CD4-positive, CD25-positive, alpha-beta regulatory T cell (primary cell): ENCODE measurements at places on chromosomes 7 and 10. TPM values are rescaled to one million over a fixed set of nuclear protein-coding genes. Genes with fewer than 3 reads are reported as not detected.

- peaks cover 2% of the 10 kb centered on the region for H3K27me3 ChIP-seq
- DNase-seq: no peak
- no peak overlapping the region for H3K27ac ChIP-seq
- no peak overlapping the region for H3K4me3 ChIP-seq
- H3K4me1 ChIP-seq: no peaks in the 10 kb centered on the region
- H3K36me3 ChIP-seq: no peaks in the 10 kb centered on the region
Observed at GRCh38 chr10:78894089-78894840, 174.5 kb upstream of the ZMIZ1 start.

CRTAC1 gene
- total RNA-seq: not detected

- no peak overlapping the region for H3K4me3 ChIP-seq
- no peaks in the 10 kb centered on the region for H3K27me3 ChIP-seq
- H3K27ac ChIP-seq: no peak overlapping the region
Observed at GRCh38 chr10:127578961-127579305, 29.8 kb downstream of the NPS start.

DNA sequence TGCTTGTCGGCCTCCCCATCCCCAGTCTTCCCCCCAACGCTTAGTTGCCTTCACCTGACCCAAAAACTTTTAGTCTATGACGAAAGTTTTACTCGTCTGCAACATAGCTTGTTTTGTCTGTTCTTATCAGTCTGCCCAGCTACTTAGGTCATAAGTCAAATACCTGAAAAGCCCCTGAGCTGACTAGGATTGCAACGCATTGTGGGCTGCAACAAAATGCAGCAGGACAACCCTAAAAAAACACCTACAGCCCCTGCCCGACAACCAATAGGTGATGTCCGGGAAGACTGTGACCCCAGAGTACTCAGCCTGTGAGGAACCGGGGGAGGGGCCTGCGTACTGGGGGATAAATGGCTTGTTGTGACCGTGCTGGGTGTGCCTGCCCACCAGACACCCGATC, 19.3 kb upstream of the GPER1 start:
- H3K36me3 ChIP-seq: no peaks in the 10 kb centered on the region
- no peak for DNase-seq
- H3K4me1 ChIP-seq: peaks cover 12% of the 10 kb centered on the region
- H3K27ac ChIP-seq: no peak overlapping the region
- H3K27me3 ChIP-seq: no peaks in the 10 kb centered on the region

- no peak for DNase-seq
- H3K36me3 ChIP-seq: no peaks in the 10 kb centered on the region
- H3K27ac ChIP-seq: no peak overlapping the region
- no peaks in the 10 kb centered on the region for H3K4me1 ChIP-seq
- no peak overlapping the region for H3K4me3 ChIP-seq
Observed at GRCh38 chr7:18553605-18554003, 58.1 kb downstream of the HDAC9 start.
